GM04503 (cell line): ENCODE measurements at places on chromosomes 3 and 15.

DNA sequence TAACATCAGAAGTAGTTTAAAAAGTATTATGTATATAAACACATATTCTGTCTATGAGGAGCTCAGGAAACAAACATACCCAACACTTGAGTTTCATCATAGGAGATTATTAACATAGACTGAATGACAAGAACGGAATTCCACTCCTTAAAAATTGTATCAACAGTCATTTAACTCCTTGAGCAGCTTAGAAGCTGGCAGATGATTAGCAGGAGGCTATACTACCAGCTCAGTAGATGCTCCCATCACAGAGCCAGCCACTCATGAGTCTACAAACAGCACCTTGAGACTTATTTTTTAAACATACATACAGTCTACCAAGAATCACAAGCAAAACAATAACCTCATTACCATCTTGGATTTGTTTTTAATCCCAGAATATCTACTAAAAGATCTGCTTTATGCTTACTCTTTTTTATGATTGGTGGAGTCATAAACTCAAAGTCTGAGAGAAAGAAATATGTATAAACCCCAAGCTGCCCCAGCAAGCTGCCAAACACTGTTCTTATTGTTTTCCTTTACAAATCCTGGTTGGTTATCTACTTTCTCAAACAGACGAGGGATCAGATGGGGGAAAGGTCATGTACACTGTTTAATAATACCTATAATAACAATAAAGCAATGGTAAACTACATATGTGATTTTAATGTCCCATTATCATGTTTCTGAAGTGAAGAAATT, 59.5 kb downstream of the CBLB start:
- DNase-seq: no peak

GRCh38 chr15:52975941-52976449, 185.9 kb upstream of the ONECUT1 start:
- DNase-seq: no peak

GRCh38 chr15:40290918-40291574, 8.2 kb upstream of the ANKRD63 start:
- DNase-seq: no peak

- DNase-seq: no peak
Observed at GRCh38 chr15:26631894-26632293, 141.0 kb downstream of the GABRB3 start.

GRCh38 chr3:138945709-138946662, 951 bp downstream of the FOXL2 start:
- no peak for DNase-seq

- DNase-seq: no peak
Observed at GRCh38 chr3:187185759-187186158, 11.5 kb upstream of the RTP1 start.

DNA sequence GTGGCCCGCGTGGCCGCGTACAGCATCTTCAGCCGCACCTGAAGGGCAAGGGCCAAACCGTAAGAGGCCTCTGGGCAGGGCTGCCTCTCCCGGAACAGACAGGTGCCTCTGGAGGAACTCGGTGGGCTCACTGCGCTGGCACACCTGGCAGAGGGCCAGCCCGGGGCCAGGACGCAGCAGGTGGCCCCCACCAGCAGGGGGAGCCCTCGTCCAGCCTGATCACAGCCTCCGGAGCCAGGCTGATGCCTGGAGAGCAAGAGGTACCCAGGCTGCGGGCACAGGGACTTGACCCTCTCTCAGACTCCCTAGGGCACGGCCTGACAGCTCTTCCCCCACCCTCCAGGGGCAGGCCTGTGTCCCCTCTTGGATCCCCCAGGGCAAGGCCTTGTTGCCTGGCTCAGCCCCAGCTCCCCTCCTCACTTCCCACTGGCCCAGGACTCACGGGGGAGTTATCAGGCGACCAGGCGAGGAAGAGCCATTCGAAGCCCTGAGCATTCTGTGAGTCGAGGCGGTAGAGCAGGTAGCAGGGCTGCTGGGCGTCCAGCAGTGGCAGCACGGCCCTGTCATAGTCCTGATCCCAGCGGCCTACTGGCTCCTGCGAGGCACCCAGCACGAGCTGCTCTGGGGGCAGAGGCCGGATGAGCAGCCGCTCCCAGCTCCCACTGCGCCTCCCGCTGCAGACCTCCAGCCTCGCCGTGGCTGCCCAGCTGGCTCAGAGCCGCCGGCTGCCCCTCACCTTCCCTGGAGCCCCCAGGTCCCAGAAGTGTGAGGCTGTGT, 6.2 kb upstream of the TLR9 start:
- no peak for DNase-seq

GRCh38 chr15:63020128-63020527, 22.4 kb upstream of the TPM1 start:
- no peak for DNase-seq

DNA sequence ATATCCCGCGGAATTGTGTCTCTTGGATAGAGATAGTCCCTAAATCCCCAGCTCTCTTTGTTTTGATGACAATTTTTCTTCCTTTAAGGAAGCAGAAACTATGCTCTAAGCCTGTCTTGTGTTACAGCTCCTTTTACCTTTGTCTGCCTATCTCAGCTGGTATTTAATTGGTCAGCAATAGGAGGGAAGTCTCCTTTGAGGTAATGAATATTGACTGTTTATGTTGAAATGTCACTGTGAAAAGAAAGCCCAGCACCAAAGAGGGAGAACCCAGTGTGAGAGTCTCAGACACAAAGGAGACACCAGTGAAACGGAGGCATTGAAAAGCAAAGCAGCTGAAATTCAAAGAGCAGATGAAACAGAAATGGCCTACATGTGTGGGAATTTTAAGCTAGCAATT, 372.6 kb downstream of the NR2F2 start:
- DNase-seq: no peak

GRCh38 chr3:174218016-174218415, 641.1 kb upstream of the NAALADL2 start:
- DNase-seq: no peak

- no peak for DNase-seq
Observed at GRCh38 chr15:68797191-68797590, 23.5 kb downstream of the ANP32A start.

DNA sequence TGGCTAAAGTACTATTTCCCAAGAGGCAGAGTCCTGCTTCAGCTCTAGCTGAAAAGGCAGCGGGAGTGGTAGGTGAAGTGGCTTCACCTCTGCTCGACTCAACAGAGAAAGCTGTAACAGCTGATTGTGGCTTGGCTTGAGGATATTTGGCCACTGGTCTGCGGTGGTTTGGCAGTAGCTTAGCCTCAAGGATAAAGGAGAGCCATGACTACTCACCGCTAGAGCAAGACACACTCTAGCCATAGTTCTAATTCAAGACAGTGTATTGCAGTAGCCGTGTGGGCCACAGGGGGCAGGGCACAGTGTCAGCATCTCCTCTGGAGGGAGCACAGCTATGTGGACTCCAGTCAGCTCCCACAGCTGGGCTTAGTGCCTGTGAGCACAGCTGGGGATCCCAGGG, 23.5 kb downstream of the TPRG1 start:
- DNase-seq: no peak

DNA sequence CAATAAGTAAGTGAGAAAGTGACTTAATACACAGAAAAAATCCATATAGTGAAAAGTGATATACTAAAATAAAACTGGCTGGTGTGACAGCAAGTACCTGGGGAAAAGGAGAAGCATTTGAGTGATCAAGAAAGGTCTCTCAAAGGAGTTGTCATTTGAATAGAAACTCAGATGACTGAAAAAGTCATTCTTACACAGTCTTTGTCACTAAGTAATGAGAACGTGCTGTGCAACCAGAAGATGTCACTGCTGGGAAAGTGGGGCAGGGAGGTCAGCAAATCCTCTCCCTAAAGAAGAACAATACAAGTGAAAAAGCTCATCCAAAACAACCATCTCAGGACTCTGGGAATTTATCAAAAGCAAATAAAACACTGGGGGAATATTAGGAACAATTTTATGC, 317.5 kb upstream of the TRIM42 start:
- DNase-seq: no peak

DNA sequence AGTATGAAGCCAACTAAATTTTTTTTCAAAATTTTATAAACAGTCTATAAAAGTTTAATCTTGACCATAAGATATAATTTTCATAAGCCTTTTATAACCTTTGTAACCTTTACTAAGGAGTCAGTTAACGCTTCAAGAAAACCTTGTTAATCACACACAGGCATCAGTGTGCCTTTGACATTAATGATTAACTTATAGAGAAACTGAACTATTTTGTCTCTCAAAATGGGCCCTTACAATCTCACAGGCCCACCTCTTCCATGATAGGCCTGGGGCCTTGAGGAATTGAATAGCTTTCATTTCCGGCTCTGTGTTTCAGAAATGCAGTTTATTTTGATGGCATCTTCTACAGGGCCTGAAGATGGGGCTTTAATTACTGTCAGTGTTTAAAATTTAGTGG, 70.1 kb downstream of the CD200 start:
- DNase-seq: no peak

DNA sequence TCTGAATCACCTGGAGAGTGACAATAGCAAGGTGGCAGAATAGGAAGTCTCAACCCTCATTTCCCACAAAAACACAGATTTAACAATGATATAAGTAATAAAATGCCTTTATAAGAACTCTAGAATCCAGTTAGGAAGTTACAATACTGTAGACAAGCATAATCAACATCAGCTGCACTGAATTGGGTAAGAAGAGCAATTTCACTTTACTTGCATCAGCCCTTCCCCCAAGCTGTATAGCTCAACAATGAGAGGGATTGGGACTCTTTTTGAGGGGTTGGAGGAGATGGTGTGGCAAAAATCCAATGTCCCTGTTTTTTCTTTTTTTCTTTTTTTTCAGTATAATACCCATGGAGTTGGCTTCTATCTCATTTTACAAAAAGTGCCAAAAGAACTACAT, 63.1 kb downstream of the SERP1 start:
- DNase-seq: no peak

DNA sequence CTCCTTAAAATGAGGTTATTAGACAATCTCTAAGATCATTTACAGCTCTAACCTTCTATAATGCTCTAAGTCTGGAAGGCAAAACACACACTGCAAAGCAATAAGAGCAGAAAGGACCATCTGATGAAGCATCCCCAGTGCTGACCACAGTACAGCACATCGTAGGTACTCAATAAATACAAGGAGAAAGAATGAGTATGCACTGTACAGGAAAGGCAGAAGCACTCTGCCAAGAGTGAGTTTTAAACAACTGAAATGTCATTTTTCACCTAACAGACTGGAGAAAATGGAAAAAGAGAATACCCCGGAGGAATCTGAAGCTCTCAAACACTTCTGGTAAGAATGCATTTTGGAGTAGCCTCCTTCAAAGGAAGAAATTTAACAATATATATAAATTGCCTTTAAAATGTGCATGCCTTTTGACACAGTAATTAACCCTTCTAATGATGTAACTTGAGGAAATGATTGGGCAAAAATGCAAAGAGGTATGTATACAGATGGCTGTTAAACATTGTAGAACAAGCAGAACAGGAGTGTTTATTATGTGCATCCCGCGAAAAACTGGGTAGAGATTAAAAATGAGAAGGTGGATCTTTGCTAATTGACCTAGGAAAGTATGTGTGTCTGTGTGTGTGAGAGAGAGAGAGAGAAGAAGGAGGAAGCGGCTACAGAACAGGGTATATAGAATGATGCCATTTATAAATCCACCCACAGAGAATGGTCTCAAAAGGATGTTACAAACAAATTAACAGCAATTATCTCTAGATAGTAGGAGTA, 8.0 kb upstream of the OXTR start:
- DNase-seq: no peak
